ENCODE measurements at places on chromosomes 4 and X.
A peak's percentile ranks its signal among the peaks of the same experiment; 100 is the strongest.

DNA sequence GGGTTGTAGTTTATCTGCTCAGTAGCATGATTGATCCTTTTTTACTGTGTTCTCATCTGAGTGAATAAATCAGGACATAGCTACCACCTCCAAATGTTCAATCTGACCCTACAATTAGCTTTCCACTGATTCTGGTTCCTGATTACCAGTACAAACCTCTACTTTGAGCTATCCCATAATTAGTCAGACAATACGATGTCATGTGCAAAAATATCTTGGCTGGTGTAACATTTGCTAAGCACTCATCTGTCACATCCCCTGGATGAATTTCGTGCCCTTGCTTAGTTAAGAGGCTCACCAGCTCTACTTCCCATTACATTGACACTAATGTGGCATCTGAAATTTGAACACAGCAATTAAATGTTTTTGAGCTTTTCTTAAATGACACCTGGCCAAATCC is 1101.0 kb upstream of the PCDH7 start:
- no peaks in the 10 kb centered on the region for H3K36me3 ChIP-seq
- no peaks in the 10 kb centered on the region for H3K4me1 ChIP-seq
- no peak overlapping the region for H3K27ac ChIP-seq
- H3K27me3 ChIP-seq = no peaks in the 10 kb centered on the region

DNA sequence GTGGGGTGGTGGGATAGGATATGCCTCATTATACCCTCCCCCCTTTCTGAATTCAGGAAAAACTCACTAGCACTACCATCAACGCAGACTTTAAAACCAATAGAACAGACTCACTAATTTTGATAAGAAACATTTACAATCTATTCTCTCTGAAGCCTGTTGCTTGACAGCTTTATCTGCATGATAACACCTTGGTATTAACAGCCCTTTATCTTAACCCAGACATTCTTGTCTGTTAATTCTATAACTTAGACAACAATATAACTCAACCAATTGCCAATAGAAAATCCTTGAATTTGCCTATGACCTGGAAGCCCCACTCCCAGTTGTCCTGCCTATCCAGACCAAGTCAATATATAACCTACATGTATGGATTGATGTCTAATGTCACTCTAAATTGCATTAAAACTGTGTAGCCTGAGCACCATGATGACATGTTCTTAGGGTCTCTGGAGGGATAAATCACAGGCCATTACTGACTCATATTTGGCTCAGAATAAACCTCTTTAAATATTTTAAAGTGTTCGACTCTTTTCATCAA is 1.5 kb upstream of the UGT2A3 start:
- H3K4me1 ChIP-seq = no peaks in the 10 kb centered on the region
- no peaks in the 10 kb centered on the region for H3K36me3 ChIP-seq
- H3K4me3 ChIP-seq = no peak overlapping the region
- no peaks in the 10 kb centered on the region for H3K27me3 ChIP-seq
- no peak overlapping the region for H3K27ac ChIP-seq
- DNase-seq = no peak

GRCh38 chr4:186258216-186258811 is 7.7 kb upstream of the F11 start:
- no peak overlapping the region for H3K27ac ChIP-seq
- no peaks in the 10 kb centered on the region for H3K4me1 ChIP-seq
- no peaks in the 10 kb centered on the region for H3K27me3 ChIP-seq
- DNase-seq = no peak
- no peaks in the 10 kb centered on the region for H3K36me3 ChIP-seq

- H3K36me3 ChIP-seq = no peaks in the 10 kb centered on the region
- no peaks in the 10 kb centered on the region for H3K4me1 ChIP-seq
- no peak overlapping the region for H3K27ac ChIP-seq
- H3K4me3 ChIP-seq = no peak overlapping the region
- peaks cover 3% of the 10 kb centered on the region for H3K27me3 ChIP-seq
These were observed 33.8 kb upstream of the AMELX start for GRCh38 chrX:11259437-11259836.

DNA sequence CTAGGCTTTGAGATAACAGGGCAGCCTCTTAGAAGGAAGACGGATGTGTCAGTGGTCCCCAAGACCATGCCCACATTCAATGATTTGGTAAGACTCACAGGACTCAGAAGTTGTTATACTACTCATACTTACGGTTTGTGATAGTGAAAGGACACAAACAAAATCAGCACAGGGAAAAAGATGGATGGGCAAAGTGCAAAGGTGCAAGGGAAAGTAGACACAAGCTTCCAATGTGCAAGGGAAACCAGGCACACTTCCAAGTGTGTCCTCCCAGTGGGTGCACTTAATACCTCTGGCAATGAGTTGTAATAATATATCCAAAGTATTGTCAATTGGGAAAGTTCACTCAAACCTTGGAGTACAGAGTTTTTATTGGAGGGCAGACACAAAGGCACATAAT is 53.8 kb upstream of the VCX start:
- no peak for DNase-seq
- H3K27me3 ChIP-seq = peaks cover 13% of the 10 kb centered on the region
- peaks cover 20% of the 10 kb centered on the region for H3K4me1 ChIP-seq
- no peak overlapping the region for H3K27ac ChIP-seq
- peaks cover 6% of the 10 kb centered on the region for H3K36me3 ChIP-seq

GRCh38 chr4:76606645-76607265 is 171.7 kb downstream of the SHROOM3 start:
- peak overlapping the region; percentile 3 for H3K4me3 ChIP-seq
- no peaks in the 10 kb centered on the region for H3K27me3 ChIP-seq
- peaks cover 87% of the 10 kb centered on the region for H3K4me1 ChIP-seq
- no peaks in the 10 kb centered on the region for H3K36me3 ChIP-seq
- DNase-seq = no peak
- peak overlapping the region; percentile 93 for H3K27ac ChIP-seq

- no peak for DNase-seq
- no peak overlapping the region for H3K4me3 ChIP-seq
- H3K4me1 ChIP-seq = no peaks in the 10 kb centered on the region
- peaks cover 3% of the 10 kb centered on the region for H3K36me3 ChIP-seq
These were observed 318.6 kb downstream of the OPHN1 start for GRCh38 chrX:68114573-68115129.

GRCh38 chr4:3136454-3136853 is 62.0 kb downstream of the HTT start:
- no peaks in the 10 kb centered on the region for H3K4me1 ChIP-seq
- no peak for DNase-seq
- H3K27me3 ChIP-seq = no peaks in the 10 kb centered on the region
- H3K27ac ChIP-seq = no peak overlapping the region

GRCh38 chr4:120809518-120809917 is 113.0 kb downstream of the PRDM5 start:
- no peak overlapping the region for H3K4me3 ChIP-seq
- no peaks in the 10 kb centered on the region for H3K4me1 ChIP-seq
- H3K27ac ChIP-seq = no peak overlapping the region
- no peak for DNase-seq
- peaks cover 70% of the 10 kb centered on the region for H3K36me3 ChIP-seq
- H3K27me3 ChIP-seq = no peaks in the 10 kb centered on the region

GRCh38 chr4:27088491-27088890 is 227.8 kb downstream of the STIM2 start:
- H3K4me3 ChIP-seq = no peak overlapping the region
- H3K27ac ChIP-seq = peak overlapping the region; percentile 68
- H3K27me3 ChIP-seq = peaks cover 48% of the 10 kb centered on the region
- H3K4me1 ChIP-seq = peaks cover 67% of the 10 kb centered on the region

DNA sequence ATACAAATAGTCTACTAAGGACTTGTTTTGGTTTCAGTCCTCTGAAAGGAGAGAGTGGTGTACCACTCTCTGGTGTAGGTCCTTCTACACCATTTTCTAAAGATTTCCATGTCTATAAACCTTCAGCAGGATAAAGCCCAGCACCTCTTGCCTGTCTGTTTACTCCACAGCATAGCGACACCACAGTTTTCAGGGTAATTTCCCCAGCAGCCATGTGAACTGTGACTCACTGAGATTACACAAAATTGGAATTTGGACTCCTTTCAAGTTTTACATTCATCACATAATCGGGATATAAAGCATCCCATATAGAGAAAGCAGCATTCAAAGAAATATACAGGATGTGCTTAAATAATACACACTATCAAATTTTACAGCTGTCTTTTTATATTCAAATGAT is 229.6 kb downstream of the PRDM5 start:
- DNase-seq = no peak
- no peak overlapping the region for H3K27ac ChIP-seq
- no peaks in the 10 kb centered on the region for H3K36me3 ChIP-seq
- H3K4me1 ChIP-seq = peaks cover 18% of the 10 kb centered on the region
- H3K27me3 ChIP-seq = no peaks in the 10 kb centered on the region
- no peak overlapping the region for H3K4me3 ChIP-seq

DNA sequence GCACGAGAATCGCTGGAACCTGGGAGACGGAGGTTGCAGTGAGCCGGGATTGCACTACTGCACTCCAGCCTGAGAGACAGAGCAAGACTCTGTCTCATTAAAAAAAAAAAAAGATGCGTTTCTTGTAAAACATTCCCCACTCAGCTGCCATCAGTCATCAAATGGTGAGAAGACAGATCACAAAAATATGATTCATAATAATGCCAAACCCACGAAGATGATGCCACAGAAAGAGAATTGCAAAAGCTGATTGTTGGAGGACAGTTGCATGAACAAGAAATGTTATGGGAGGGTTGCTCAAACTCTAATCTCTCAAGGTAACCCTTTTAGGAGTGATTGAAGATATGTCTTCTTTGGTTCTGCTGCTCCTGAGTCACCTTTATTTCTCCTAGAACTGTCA is 21.4 kb upstream of the SMIM14 start:
- H3K36me3 ChIP-seq = no peaks in the 10 kb centered on the region
- H3K4me3 ChIP-seq = no peak overlapping the region
- no peaks in the 10 kb centered on the region for H3K4me1 ChIP-seq
- no peaks in the 10 kb centered on the region for H3K27me3 ChIP-seq
- no peak for DNase-seq
- H3K27ac ChIP-seq = no peak overlapping the region

Measured in nephron progenitor cell (in vitro differentiated cells).